ENCODE measurements at places on chromosomes 5 and 9.

- no peak for DNase-seq
These were observed 5.9 kb downstream of the FBN2 start for GRCh38 chr5:128532127-128532526.

GRCh38 chr9:85290019-85290418, 451.7 kb downstream of the AGTPBP1 start:
- DNase-seq, result no peak

- DNase-seq, result no peak
These were observed 950.4 kb downstream of the EFNA5 start for GRCh38 chr5:106720367-106720766.

GRCh38 chr9:105283795-105284194, 39.3 kb downstream of the SLC44A1 start:
- DNase-seq, result no peak
